Left ventricle myocardium superior (tissue), 1 donor: ENCODE measurements at places on chromosomes 7 and 10. TPM values are rescaled to one million over a fixed set of nuclear protein-coding genes. Genes with fewer than 3 reads are reported as not detected.

The LIPN gene
- total RNA-seq = 0.22 TPM

DNA sequence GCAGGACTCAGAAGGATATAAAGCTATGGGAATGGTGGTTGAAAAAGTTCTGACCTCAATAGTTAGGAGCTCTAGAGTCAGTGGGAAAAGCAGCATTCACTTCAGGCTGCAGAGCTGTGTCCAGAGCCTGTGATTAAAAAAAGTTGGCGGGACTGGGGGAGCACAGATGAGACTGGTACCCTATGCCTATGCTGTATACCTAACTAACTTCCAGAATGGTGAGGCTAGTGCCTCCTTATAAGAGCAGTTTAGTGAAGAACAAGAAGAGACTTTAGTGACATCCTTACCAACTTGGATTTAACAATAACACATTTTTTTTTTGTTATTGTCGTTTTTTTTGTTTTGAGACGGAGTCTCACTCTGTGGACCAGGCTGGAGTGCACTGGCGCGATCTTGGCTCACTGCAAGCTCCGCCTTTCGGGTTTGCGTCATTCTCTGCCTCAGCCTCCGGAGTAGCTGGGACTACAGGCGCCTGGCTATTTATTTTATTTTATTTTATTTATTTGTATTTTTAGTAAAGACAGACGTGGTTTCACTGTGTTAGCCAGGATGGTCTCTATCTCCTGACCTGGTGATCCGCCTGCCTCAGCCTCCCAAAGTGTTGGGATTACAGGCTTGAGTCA, 6.6 kb upstream of the ZNF282 start:
- no peak for DNase-seq

- no peak for DNase-seq
Measured at GRCh38 chr10:18498998-18499397, 152.4 kb downstream of the NSUN6 start.

- DNase-seq = no peak
Measured at GRCh38 chr10:26408858-26409494, 29.2 kb upstream of the APBB1IP start.

- DNase-seq = no peak
Measured at GRCh38 chr10:75493464-75493863, 62.0 kb downstream of the LRMDA start.

The NPC1L1 gene
- not detected for total RNA-seq
